ENCODE measurements at places on chromosomes 13 and 19.

- no peak for DNase-seq
These were observed 62.6 kb downstream of the STK24 start for GRCh38 chr13:98514288-98514687.

GRCh38 chr13:106041445-106041844, 494.0 kb downstream of the EFNB2 start:
- no peak for DNase-seq

- DNase-seq = no peak
These were observed 79.5 kb upstream of the GJB6 start for GRCh38 chr13:20311596-20311995.

DNA sequence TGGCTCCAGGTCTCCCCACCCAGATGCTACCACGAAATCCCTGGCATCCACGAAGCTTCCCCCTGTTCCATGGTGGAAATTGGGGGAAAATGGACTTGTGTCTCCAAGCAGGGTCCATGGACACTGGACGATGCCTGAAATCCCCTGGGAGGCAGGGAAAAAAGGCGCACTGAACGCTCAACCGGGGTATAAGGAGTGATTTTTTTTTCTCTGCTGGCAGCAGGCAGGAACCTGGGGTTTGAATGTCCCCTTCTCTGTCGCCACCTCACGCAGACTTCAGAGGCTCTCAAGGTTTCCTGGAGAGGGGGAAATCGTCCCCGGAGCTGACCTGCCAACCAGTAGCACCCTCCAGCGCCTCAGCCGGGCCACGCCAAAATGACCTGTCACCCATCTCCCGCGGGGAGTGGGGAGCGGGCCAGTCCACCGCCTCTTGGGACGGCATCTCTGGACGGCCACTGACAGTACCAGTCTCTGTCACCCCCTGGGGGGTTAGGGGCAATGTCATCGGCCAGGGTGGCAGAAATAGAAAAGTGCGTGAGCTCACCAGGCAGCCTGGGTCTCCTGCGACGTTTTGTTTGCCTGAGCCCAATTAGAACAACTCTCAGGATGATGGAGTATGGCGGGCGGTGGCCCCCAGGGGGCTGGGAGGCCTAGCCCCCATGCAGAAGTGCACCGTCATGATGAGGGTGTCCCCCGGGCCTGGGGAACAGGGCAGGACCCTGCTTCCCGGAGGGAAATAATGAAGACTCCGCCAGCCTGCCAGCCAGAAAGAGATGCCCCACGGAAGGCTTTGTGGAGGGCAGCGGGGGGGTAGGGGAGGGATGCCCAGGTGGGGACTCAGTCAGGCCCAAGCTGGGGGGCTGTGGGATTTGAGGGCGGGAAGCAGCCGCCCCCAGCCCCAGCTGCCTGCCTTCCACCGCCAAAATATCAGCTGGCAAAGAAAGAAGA, 2.6 kb downstream of the PTPRS start:
- no peak for DNase-seq

DNA sequence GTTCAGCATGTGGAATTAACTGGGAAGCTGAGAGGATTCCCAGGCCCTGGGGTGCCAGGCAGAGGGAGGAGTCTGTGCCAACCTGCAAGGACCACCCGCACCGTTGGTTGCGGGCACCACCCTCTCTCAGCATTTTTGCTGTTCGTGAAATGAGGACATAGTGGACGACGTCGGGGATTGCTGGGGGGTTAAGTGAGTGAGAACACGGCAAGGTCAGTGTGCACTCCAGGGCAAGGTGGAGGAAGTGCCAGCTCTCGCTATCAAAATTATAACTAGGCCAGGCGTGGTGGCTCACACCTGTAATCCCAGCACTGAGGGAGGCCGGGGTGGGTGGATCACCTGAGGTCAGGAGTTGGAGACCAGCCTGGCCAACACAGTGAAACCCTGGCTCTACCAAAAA, 2.2 kb downstream of the FXYD3 start:
- peak; percentile 67 for DNase-seq

- DNase-seq = no peak
These were observed 116.5 kb downstream of the SPRY2 start for GRCh38 chr13:80224468-80224867.

- DNase-seq = no peak
These were observed 338.0 kb downstream of the ENOX1 start for GRCh38 chr13:43448605-43449336.

- DNase-seq = no peak
These were observed 15.6 kb downstream of the AKAP8L start for GRCh38 chr19:15403151-15403531.

DNA sequence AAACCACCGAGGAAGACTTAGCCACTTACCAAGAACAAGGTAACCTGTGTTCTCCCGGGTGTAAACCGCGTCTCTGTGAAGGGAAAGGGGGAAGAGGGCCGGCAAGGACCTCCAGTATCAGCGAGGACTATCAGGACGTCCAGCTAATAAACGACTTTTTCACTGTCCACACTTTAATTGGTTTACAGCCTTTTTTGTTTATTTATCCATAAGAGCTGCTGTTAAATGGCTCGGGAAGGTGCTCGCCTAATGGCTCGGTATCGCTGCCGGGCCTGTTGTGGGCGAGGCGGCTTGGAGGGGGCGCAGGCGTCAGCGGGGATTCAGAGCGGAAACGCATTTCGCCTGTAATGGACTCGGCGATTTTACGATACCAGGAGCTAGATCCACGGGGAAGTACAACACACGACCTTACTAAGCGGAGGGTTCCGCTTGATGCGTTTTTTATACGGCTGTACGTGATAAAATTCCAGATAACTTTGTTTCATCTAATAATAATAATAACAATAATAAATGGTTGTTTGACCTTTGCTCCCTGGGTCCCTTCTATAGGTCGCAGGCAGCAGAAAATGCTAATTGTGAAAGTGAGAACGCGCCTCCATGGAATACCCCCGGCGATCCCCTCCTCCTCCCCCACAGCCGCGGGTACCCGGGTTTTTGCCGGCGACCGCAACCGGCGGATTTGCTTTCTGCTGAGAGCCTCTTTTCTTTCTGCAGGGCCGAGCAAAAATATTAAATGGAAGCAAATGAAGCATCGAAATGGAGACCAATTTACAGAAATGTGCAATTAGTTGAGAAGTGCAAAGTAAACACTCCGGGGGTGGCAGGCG, 2.5 kb upstream of the PDX1 start:
- no peak for DNase-seq

GRCh38 chr13:36839981-36840380, 21.0 kb downstream of the RFXAP start:
- no peak for DNase-seq

DNA sequence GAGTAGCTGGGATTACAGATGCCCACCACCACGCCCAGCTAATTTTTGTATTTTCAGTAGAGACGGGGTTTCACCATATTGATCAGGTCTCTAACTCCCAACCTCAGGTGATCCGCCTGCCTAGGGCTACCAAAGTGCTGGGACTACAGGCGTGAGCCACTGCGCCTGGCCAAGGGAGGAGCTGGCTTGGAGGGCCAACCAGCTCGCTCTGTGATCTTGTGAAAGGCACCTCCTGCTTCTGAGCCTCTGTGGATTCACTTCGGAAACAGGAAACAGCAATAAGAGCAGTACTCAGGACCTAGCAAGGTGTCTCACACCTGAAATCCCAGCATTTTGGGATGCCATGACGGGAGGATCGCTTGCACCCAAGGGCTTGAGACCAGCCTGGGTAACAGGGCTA, 2.0 kb upstream of the ELL start:
- DNase-seq = no peak

DNA sequence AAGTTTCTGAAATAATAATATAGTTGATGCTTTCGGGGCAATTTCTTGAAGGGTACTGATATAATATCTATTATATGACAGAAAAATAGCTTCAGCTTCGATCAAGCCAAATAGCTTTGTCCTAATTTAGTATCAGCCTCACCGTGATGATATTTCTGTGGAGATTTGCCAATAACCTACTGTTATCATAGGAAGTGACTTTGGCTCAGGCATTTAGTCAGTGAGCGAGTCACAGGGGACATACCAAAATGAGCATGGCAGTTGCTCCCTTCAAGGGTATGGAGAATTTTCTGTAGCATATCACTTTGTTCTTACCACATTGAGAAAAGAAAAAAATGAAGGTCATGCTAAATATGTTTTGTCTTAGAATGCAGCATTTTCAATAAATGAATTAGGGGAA, 767.6 kb upstream of the SLITRK1 start:
- no peak for DNase-seq

DNA sequence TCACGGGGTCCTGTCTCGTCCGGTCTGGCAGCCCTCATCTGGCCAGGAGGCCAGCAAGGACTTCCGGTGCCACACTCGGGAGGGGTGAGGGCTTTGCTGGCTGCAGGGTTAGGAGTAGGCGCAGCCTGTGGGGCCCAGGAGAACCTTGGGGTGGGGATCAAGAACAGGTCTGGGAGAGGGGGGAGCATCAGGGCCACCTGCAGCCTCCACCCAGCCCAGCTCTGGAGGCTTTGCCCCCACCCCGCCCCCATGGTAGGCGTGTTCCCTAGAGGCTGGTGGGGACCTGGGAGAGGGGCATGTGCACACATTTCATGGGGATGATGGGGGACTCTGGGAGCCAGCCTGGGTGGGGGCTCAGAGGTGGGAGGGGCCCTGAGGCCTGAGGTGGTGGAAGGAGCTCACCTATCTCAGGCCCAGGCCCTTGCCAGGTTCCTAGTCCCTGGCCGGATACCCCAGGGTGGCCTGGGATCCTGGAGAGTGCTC, 23.3 kb downstream of the WTIP start:
- no peak for DNase-seq

DNA sequence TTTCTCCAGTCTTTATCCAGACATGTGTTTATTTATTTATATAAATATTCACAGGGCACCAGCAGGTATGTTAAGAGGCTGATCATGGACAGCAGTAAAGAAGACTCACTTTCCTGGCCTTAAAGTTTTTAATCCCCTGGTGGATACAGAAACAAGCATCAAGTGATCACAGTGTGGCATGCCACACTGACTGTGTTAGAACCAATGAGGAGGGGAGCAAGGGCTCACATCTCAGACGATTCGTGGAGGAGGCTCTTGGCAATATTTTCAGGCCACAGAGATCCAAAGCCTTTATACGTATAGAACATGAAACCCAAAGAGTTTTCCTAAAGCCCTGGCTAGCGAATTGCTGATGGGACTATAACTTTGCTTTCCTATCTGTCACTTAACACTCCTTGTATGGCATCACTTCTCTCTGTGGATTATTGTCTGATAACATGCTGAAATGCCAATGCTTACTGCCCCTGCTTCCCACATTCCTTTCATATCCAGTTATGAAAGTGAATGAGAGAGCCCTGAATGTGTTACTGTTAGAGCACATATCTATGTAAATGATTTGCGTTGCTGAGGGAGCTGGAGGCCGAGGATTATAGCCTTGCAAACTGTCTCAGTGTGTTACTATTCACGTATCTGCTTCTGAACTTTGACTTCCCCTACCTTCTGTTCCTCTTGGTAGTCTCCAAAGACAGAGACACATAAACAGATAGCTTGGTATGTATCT, 37.6 kb downstream of the POLR1D start:
- DNase-seq = no peak

- no peak for DNase-seq
These were observed 38.9 kb downstream of the DACH1 start for GRCh38 chr13:71828117-71828516.

GRCh38 chr19:15038294-15038693, 11.0 kb upstream of the CASP14 start:
- DNase-seq = no peak

DNA sequence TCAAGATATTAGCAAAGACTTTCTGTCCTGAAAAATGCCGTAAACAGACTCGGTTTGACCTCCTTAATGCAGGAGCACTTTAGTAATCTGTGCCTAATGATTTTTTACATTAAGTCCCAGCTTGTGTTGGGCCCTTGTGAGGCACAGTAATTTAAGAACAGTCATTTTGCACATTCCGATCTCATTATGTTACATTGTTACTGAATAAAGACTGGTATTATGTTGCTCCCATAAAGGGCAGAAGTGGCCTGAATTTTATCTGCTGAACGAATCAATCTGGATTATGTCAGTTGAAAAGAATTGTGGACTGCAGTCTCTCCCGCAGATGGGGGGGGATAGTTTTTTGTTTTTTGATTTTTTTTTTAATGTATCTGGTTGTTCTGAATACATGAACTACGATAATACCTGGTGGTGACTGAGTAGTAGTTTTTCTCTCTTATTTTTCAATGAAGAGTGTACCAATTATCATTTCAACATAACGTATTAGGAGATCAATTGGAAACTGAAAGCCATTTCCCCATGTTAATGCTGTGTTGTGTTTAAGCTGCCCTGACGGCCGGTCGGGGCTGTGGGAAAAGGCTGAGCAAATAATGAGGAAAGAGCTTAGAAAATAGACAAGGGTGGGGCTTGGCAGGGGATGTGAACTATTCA, 290.2 kb downstream of the ZNF536 start:
- DNase-seq = no peak

DNA sequence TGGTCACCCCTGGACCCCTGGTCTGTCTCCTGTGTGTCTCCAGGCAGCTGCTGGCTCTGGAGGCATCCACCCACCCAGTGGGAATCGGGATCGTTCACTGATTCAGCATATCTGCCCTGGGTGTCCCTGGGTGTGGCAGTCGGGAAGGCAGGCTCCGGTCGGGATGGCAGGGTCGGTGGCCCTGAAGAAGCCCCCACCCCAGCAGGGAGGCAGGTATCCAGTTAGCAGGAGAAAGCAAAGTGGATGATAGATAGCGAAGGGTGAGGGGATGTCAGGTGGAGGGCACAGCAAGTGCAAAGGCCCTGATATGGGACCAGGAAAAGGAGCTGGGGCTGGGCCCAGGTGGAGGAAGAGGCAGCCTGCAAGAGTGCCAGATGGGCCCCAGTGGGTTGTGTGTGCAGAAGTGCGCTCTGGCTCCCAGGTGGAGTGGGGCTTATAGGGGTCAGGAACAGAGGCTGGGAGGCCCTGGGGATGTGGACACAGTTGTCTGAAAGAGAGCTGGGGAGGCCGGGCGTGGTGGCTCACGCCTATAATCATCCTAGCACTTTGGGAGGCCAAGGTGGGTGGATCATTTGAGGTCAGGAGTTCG, 2.3 kb downstream of the SSBP4 start:
- peak; percentile 56 for DNase-seq

GRCh38 chr13:74230984-74231501, 96.8 kb upstream of the KLF12 start:
- no peak for DNase-seq

DNA sequence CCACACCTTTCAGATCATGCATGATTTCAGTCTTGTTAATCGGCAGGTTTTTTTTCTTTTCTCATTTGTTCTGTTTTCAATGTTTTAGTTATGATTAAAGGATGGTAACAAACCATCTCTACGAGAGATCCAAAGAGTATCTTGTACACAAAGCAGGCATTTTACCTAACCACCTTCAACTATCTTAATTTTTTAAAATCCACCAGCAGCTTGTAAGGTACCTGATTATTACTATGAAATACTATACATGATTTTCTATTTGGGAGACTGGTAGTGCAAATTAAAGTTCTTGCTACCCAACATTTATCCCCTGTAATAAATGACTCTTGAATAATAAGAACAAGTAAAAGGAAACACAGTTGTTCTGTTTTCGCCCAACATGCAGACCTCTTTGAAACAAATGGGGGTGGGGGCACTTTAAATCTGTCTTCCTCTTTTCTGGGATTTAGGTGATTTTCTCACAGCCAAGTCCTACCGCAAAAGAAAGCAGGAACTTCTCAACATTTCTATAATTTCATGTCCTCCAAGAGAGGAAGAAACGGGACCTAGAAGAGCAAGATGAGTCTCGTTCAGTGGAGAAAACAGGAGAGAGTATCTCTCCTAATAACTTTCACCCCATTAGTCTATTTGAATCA, 3.6 kb downstream of the POU4F1 start:
- DNase-seq = no peak

- no peak for DNase-seq
These were observed 95.6 kb downstream of the PCDH9 start for GRCh38 chr13:67134417-67135129.

GRCh38 chr19:3365836-3366752, at the start of gene NFIC:
Gene NFIC (plus strand): TSS chr19:3366583. CDS start chr19:3366637, 54 bp downstream.
- peak; percentile 76 for DNase-seq

All from mucosa of descending colon (tissue), 3 donors.